Stimulated activated CD4-positive, alpha-beta T cell treated with anti-CD3 and anti-CD28 coated beads, TNF-alpha, amount 100 ng/mL, for 4 hours (primary cell): ENCODE measurements at places on chromosomes 1 and 21.
A peak's percentile ranks its signal among the peaks of the same experiment; 100 is the strongest.

GRCh38 chr1:182634306-182635072 is 30.3 kb upstream of the RGS16 start:
- no peak for DNase-seq

DNA sequence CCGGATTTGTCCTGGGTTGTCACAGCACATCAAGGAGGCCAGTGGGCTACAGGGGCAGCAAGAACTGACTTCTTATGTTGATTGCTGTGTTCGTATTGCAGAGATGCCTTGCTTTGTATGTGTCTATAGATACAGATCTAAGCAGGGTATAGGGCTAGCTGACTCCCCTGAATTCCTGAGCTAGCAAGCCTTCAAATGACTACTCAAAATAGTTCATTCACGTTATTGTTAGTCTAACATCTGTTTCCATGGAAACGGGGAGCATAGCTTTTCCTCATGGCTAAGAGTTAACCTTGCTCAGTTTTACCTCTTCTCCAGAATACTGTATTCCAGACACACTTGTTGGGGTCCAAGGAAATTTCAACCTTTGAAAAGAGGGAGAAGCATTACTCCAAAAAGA is 24.1 kb downstream of the TRIM45 start:
- DNase-seq = no peak

- no peak for DNase-seq
Observed at GRCh38 chr1:167064621-167065020, 25.6 kb downstream of the GPA33 start.

- DNase-seq = peak; percentile 88
Observed at GRCh38 chr1:9867408-9868243, 42.4 kb downstream of the CTNNBIP1 start.

DNA sequence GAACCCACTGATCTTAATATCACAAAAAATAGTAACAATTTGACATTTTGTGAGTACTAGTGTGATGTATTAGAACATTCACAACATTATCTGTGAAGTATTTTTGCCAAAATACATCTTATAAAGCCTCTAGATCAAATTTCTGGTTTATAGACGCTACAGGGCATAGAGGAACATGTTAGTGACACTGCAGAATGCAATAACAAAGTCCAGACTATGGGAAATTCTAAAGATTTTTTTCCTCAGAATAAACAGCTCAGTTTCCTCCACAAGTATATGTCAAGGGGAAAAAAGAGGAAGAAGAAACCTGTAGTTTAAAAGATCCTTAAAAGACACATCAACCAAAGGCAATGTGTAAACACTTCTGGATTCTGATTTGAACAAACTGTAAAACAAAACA is 26.4 kb upstream of the MROH9 start:
- no peak for DNase-seq

- no peak for DNase-seq
Observed at GRCh38 chr1:156502894-156503697, 2.5 kb upstream of the MEF2D start.

DNA sequence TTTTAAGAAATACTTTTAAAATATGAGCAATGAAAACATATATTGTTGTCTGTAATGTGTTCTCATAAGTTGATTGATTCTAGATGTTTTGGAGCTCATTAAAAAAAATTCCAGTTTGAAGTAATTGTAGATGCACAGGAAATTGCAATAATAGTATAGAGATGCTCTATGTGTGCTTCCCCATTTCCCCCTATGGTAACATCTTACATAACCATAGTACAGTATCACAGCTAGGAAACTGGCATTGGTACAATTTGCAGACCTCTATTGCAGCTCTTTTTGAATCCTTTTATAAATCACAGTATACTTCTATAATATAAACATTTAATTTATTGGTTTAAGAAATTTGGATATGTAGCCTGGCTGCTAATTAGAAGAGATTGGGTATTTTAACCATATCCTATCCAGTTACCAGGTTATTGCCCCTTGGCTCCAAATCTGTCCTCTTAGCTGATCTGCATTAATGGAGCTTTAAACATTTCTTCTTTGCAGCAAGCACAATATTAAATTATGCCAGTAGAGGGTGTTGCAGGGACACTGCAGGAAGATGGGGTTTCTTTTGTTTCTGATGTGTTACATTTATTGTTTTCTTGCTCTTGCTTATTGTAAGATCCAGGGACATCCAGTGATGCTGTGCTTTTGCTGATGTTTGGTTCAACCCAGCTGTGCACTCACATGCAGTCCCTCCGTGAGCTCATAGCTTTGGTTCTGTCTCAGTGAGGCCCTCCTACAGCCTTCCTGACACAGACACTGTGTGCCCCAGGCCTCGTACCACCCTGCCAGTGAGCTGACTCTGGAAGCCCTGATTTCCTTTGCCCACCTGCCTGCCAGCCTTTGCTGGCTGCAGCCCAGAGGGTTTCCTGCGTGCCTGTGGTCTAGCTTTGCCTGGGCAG is 103.3 kb downstream of the RABGAP1L start:
- no peak for DNase-seq

DNA sequence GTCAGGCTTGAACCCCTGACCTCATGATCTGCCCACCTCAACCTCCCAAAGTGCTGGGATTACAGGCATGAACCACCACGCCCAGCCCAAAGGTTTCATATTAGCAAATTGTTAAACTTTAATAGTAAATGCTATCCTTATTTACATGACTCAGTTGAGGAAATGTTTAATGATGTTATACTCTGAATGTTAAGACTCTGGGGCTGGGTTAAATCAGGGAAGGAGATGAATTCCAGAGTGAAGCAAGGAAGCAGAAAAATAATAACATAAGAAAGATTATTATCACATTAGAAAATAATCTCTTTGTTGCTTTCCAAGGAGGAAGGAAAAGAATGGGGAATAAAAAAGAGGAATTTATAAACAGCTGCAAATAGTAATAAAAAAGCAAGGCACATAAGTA is 105.3 kb downstream of the PTGS2 start:
- DNase-seq = no peak

GRCh38 chr1:201137579-201138310 is 10.8 kb upstream of the ASCL5 start:
- no peak for DNase-seq

DNA sequence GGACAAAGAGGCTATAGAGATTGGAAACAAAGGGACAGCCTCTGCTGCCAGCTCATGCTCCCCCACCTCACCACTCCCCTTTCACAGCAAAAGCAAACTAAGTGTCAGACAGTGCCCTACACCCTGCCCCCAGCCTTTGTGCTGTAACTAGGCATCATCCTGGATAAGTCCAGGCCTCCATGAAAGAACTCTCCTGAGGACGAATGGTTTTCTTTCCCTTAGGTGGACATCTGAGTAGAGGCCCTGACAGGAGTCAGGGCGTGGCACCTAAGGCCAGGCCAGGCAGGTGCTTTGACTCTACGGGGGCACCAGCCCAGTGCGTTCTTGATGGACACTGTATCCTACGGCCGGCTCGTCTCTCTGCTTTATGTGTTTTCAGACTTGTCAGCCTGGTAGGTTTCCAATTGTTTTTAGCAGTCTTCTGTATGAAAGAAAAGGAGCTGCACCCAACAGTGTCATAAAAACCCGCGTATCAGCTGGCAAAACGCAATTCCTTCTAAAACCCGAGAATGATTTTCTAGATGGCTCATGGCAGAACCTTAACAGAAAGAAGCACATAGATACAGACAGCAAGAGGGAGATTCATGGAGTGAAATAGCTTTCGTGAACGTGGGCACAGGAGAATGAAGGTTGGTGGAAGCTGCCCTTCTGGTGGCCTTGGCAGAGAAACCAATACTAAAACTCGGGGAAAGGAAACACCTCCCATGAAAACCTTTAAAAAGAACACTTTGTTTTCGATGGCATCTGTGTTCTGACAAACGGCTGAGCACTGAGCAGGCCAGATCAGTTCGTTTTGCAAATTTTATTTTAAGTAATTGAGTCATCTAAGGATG is 51.7 kb upstream of the AJAP1 start:
- no peak for DNase-seq

GRCh38 chr1:2088458-2088857 is 38.2 kb downstream of the PRKCZ start:
- DNase-seq = no peak

DNA sequence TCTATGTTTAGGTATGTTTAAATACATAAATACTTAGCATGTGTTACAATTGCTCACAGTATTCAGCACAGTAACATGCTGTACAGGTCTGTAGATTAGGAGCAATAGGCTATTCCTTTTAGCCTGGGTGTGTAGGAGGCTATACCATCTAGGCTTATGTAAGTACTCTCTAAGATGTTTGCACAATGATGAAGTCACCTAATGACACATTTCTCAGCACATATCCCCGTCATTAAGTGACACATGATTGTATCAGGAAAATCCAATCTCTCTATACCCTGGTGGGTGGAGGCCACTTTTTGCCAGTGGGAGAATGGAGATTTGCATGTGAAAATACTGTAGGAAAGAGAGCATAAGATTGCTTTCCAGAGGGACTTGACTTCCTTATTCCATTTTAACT is 5.5 kb upstream of the TEDDM1 start:
- no peak for DNase-seq

DNA sequence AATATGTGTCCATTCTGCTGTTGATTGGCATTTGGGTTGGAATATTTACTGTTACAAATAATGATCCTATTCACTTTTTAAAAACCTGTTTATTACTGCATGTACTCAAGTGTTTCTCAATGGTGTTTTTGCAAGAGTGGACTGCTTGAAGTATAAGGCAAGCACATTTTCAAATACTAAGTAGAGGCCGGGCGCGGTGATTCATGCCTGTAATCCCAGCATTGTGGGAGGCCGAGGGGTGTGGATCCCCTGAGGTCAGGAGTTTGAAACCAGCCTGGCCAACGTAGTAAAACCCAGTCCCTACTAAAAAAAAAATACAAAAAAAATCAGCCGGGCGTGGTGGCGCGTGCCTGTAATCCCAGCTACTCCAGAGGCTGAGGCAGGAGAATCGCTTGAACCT is 276.9 kb upstream of the ADGRL4 start:
- DNase-seq = no peak

- DNase-seq = no peak
Observed at GRCh38 chr1:205706601-205707502, 26.5 kb upstream of the SLC45A3 start.

- no peak for DNase-seq
Observed at GRCh38 chr1:223539750-223540149, 125.8 kb downstream of the CAPN8 start.

- no peak for DNase-seq
Observed at GRCh38 chr1:155044812-155045657, 6.1 kb upstream of the ADAM15 start.

DNA sequence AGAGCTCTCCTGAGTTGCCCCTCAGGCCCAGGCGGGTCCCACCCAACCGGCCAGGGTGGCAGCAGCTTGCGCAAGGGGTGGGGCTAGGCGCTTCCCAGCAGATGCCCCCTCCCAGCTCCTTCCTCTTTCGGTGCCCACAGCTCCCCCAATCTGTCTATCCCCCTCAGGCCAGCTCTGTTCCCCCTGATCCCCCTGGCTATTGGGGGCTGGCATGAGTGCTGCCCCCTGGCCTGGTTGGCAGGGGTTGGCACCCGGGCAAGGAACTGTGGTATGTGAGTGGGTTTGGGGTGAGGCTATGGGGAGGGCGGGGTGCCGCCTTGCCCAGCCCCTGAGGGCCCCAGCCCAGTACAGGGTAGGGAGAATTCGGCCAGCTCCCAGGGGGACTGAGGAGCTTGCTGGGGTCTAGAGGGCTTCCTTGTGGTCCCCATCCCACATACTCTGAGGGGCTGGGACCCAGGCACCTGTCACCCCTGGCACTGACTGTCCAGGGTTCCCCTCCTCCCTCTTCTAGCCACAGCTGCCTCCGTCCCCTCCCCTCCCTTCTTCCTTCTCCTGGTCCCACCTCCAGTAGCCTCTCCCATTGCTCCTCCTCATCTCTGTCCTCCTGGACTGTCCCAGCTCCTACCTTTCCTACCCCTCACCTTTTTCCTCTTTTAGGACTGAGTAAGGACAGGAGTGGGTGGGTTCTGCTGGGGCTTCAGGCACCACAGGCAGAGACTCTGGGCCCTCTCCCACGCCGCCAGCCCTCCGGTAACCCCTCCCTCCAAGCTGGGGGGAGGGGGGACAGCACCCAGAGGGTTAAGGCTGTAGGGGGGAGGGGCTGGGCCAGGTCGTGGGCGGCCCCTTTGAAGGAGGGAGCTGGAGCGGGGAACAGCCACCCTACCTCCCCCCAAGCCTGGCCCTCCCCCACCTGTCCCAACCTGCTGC is 5.7 kb downstream of the ZBTB7B start:
- DNase-seq = no peak

- DNase-seq = no peak
Observed at GRCh38 chr1:206100226-206100815, 16.9 kb downstream of the AVPR1B start.

DNA sequence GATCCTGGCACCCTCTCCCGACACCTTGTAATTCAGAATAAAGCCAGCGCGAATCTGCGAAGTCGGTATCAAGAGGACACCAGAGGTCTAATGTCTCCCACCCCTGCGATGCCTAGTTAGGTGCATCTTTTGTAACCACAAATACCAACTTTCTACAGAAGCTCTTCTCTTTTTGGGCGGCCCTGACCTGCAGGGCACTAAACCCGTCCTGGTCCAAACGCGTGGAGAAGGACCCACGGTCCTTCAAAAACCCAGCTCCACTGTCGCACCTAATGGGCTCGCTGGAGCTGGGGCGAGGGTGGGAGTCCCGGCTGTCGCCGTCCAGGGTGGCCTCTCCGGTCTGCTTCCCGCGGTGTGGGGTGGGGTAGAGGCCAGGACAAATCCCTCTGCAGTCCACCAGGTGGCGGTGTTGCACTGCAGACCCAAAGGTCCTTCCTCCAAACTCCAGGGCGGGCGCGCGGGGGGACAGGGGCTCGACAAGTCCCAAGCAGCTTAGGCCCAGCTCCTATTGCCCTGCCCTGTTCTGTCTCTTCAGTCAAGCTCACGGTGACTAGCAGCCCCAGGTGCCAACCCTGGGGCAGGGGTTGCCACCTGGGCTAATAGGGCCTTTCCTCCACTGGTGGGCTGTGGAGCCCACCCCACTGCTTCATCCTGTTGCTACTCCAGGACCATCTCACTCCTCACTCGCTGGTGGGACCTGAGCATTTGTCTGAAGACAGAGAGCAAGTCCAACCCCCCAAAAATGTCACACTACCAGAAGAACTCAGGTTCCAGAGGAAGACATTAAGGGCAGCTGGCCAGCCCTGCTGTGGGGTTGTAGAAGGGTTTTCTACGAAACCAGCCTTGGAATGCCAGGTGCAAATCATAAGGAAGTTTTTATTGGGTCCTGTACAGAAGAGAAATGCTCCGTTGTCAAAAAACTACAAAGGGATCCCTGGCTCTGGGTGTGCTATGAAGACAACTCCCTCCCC is 2.8 kb downstream of the HES3 start:
- DNase-seq = peak; percentile 71

GRCh38 chr1:19484798-19485361 is 459 bp downstream of the CAPZB start:
- DNase-seq = peak; percentile 30

- DNase-seq = no peak
Observed at GRCh38 chr1:115632251-115633026, 9.3 kb upstream of the VANGL1 start.

GRCh38 chr1:212421165-212421564 is 6.5 kb upstream of the PACC1 start:
- no peak for DNase-seq

GRCh38 chr1:147076442-147076841 is 95.8 kb downstream of the PRKAB2 start:
- no peak for DNase-seq
